ENCODE measurements at places on chromosomes 13 and 19.

DNA sequence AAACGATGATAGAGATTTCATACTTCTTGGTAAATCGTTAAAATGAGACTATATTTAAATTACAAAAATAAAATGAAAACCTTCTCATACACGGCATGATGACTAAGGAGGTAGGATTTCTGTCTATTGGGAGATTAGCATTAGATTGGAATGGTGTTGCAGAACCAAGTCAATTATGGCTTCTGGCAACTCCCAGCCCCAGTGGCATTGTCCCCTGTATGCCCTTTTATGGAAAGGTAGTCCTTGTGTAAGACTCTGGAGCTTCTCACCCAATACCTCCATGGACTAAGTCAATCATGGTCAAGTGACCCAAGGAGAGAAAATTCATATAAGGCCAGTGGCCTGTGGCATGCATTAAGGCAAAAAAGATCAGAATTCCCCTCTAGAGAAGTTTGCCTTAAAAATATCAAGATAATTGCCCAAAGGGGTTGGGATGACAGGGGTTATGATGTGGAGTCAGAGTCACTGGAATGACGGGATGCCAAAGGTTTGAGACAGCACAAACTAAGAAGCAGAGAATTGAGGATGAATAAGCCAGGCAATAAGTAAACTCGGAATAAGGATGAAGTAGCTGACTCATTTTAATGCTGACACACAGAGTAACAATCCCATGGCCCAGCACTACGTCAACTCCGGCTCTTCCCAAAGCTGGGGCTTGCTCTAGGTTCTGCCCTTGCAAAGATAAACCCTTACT is 57.8 kb upstream of the POSTN start:
- no peak for DNase-seq

- DNase-seq: no peak
These were observed 229.8 kb downstream of the KLF5 start for GRCh38 chr13:73288596-73288995.

DNA sequence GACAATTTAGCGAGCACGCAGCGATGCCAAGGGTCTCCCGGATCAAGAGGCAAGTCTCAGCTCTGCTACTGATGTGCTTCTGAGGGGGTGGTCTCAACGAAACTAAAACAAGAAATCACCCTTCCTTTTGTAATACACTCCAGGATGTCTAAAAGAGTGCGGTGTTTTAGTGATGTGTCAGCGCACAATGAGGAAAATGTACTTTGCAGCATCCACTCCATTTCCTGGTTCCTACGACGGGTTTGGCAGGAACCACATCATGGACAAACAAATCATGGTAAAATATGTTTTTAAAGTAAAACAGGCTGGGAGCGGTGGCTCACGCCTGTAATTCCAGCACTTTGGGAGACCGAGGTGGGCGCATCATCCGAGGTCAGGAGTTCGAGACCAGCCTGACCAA is 154.0 kb upstream of the TSC22D1 start:
- DNase-seq: no peak

- no peak for DNase-seq
These were observed 526.9 kb downstream of the MYO16 start for GRCh38 chr13:109156181-109156935.

GRCh38 chr13:44237881-44238421 is 135.7 kb upstream of the SERP2 start:
- no peak for DNase-seq

All from naive B cell (primary cell).